Left kidney (tissue), 8 donors: ENCODE measurements at places on chromosomes 3 and 15.

DNA sequence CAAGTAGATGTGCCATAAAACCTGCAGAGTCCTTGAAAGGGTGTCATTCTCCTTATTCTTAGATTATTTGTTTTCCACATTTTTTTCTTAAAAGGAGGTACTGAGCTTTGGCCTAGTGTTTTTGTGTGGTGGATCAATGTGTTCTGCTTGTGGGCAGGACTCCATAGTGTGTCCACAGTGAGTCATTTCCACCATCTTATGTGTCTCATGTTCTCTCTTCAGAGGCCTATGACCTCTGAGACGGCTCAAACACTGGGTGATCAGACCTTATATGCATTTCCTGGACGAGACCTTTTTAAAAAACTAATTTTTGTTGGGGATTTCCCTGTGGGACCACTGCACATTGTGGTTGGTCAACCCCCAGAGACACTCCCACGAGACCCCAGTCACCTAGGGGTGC, 93.4 kb downstream of the CHCHD4 start:
- no peak for DNase-seq

DNA sequence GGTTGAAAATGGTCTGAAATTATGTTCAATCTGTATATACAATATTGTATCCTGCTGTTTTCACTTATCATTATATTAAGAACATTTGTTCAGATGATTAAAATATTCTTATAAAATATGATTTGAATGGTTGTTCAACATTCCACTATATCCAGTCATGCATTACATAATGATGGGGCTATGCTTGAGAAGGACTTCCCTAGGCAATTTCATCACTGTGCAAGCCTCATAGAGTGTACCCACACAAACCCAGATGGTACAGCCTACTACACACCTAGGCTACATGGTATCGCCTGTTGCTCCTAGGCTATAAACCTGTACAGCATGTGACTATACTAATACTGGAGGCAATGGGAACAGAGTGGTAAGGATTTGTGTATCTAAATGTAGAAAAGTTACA, 30.5 kb downstream of the SLC7A14 start:
- DNase-seq = no peak

DNA sequence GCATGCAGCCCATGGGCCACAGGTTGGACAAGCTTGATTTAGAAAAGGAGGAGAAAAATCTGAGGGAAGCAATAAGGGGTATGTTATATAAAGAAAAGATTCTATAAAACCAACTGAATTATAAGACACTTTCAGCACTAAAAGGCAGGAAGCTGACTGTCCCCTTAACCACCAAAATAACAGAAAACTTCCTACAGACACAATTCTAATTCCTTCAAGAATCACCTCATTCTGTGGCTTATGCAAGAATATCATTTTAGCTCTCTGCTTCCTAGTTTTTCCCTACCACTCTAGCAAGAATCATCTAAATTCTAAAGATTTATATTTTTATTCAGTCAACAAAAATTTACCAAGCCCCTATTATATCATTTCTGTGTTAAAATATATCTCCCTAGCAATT, 6.3 kb downstream of the STAG1 start:
- DNase-seq = no peak

DNA sequence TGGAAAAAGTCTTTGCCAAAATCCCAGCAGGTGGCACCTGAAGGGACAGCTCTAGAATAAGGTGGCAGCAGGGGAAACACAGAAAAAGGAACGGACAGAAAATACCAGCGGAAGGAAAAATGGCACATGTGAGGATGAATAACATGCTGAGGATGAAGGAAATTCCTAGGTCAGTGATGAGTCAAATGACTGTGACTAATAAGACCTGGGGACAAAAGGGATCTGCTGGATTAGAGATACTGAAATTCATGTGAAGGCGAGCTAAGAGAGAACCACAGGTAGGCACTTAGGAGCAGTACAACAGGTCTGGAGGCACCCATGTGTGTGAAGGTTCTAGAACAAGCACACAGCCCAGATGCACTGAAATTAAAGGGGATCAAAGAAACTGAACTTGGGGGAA, 482.5 kb downstream of the FOXP1 start:
- no peak for DNase-seq

DNA sequence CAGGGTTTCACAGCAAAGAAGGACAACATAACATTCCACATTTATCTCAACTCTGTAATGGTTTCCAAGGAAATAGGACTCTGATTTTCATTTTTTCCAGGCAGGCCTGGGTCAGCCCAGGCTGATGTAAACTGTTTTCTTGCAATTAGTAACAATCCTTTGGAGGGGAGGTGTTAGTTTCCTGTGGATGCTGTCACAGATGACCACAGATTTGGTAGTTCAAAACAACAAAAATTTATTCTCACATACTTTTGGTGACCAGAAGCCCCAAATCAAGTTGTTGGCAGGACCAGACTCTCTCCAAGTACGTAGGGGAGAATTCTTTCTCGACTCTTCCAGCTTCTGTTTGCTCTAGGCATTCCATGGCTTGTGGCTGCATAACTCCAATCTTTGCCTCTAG, 88.0 kb downstream of the EDEM1 start:
- DNase-seq = no peak

DNA sequence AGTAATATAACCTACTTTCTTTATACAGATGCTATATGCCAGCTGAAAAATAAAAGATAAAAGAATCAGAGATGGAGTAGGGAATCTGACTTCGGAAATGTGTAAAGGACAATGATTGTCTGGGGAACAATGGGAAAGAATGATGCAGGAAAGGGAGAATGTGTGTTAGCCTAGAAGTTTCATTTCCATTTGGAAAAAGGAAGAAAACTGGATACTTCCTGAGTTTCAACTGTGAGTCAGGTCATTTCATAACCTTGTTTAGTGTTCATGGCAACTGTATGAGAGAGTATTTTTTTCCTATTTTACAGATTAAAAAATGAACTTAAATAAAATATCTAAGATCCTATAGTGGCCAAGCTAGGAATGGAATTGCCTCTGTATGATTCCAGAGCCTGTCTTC, 261.3 kb upstream of the NECTIN3 start:
- no peak for DNase-seq
